ENCODE measurements at places on chromosomes 3 and 15.

DNA sequence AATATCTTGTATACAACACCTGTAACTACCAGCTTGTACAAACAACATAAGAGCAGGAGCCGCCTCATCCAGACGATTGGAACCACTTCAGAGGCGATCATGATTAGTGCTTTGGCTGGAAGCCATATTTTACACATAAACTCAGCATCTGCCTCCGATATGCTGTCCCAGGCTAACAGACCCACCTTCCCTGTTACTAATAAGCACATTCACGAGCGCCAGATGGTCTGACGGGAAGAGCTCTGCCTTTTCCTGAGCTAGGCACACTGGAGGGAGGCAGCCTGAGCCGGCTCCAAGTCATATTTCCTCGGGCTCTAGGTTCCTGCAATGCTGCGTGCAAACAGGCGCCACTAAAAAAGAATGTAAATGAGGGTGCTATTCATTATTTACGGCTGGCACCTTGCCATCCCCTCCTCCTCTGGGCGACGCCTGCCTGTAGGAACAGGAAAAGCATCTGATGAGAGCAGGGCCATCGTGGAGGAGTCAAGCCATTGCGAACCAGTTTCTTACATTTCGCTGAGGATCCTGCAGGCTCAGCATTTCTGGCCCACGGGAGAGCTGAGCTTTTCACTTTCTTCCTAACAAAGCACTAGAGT is 98.2 kb downstream of the ANXA2 start:
- DNase-seq, result no peak

- no peak for DNase-seq
These were observed 947.1 kb downstream of the FHIT start for GRCh38 chr3:60304112-60304511.

DNA sequence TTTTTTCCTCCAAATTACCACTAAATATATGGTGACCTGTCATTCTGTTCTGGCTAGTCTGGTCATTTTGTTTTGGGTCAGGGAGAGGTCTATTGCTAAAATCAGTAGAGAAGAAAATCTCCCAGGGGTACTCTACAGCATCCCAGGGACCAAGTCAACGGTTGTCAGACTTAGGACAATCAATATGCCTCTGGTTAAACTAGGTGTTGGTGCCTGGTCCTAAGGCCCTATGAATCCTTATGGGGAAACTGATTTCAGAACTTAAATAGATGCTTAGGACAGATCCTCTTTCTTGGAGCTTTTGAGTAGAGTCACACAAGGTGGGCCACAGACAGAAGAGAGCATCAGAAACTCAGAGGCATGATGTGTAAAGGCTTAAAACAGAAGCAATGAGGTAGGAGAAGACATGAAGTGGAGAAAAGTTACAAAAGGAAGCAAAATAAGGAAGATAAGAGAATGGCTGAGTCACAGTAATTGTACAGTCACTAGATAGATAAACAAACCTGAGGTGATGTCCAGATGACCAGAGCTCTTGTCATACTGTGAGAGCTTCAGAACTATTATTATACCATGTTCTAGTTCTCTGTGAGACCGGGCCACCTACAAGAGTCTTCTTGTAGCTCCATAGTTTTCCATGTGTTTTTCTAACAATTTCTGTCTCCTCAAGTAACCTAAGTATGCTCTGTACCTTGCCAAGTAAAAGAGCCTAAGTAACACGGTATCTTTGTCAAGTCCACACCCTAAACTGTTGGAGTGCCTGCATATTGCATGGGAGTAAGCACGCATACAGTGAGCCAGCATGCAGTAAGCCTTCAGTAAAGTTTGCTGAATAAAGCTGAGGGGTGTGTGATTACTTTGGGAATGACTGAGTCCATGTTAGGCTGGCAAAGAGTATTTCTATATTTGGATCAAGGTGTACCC is 44.6 kb upstream of the LEKR1 start:
- no peak for DNase-seq

GRCh38 chr3:13519006-13519791 is 29.7 kb upstream of the FBLN2 start:
- no peak for DNase-seq

- DNase-seq, result no peak
These were observed 3.1 kb upstream of the AP2M1 start for GRCh38 chr3:184171562-184171961.

DNA sequence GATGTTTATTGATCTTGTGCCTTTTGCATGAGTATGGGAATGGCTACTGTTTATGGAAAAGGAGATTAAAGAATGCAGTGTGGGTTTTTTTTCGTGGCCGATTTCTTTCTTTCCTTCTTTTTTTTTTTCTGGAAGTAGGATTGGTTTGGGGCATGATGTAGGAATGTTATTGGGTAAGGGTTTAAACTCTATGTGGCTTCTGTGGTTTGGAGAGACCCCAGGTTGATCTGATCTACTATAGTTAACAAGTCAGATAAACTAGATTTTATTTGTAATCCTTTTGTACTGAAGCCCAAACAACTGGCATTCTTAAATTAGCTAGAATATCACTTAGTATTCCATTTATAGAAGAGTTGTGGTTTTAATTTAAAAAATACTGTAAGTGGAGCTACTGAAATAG is 304.8 kb downstream of the LPP start:
- no peak for DNase-seq

GRCh38 chr3:31495971-31496665 is 36.6 kb upstream of the STT3B start:
- no peak for DNase-seq

GRCh38 chr15:40932156-40932555 is 3.0 kb downstream of the DLL4 start:
- no peak for DNase-seq

- DNase-seq, result no peak
These were observed 300.4 kb upstream of the STT3B start for GRCh38 chr3:31232055-31233025.

- DNase-seq, result no peak
These were observed 32.6 kb downstream of the NMD3 start for GRCh38 chr3:161253711-161254110.

DNA sequence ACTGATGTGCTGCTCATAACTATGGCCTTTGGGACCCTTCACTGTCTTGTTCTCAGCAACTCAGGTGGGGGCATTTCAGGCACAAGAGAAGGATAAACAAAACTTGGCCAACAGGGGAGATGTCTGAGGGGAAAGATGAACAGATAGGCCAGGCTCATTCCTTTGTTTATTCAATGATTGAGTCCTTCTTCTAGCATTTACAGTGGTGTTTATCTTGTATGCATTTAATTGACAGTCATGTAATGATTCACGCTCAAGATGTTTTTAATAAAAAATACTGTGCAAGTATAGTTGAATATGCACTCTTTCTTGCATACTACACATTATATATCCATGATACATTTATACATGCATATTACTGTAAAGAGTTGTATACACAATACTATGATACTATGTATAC is 44.5 kb downstream of the RHCG start:
- DNase-seq, result no peak

DNA sequence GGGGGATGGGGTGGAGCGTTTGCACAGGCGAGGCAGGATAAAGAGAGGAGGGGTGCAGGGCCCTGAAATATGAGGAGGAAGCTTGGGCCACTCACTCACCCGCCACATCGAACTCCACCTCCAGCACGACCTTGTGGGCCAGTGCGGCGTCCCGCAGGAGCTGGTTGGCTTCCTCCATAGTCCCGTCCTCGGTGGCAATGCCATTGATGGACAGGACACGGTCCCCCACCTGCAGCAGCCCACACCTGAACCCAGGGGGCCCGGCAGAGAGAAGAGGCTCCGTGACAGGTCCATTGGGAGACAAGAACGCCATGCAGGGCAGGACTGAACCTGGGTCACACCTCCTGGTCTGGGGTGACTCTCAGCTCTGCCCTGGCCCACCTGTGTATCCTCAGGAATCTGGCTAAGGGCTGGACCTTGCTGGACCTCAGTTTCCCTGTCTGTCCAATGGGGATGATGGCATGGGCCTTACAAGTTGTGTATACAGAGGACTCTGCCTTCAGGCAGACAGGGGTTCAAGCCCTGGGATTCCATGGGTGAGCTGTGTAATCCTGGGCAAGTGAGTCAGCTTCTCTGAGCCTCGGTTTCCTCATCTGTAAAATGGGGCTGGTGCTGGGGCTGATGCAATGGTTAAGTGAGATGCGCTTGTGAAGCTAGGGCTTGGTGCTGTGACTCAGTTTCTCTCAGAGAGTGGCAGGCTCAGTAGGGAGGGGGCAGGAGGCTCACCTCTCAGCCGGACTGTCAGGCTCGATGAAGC is 26.4 kb downstream of the GRIP2 start:
- DNase-seq, result no peak

GRCh38 chr3:156619376-156619775 is 55.0 kb upstream of the TIPARP start:
- DNase-seq, result no peak

- DNase-seq, result no peak
These were observed 29.8 kb upstream of the SLC6A6 start for GRCh38 chr3:14372587-14372986.

DNA sequence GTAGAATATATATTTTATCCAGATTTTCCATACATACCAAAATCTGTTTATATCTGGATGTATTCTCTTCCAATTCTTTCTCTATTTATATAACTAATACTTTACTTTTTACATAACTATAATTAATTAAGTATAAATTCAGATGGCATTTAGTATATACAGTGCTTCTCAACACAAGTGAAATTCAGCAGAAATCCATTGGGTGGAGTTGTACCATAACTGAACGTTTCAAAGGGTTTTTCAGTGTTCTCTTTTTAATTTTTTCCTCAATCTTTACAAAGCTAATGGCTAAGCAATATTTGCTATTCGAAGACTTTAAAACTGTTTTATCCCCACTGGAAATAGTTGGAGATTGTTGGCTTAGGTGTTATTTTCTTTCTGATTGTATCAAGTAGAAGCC is 13.9 kb upstream of the ZBBX start:
- DNase-seq, result no peak

DNA sequence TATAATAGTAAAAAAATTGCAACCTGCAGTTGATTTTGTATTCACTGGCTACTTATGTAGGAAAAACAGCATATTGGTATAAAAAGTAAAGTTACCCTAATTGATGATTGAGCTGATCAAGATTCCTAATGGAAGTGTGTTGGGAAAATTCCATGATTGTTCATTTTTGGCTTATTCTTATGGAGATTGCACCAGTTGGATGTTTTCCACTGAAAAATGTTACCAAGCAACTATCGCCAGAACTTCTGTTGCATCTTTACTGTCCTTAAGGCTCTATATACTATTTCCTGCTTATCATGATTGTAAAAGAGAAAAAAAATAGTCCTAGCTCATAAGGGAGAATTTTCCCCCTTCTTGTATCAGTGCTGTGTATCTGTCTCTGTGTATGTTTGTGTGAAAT is 48.6 kb downstream of the SLC25A26 start:
- DNase-seq, result no peak

- no peak for DNase-seq
These were observed 318.4 kb upstream of the COL8A1 start for GRCh38 chr3:99319961-99320360.

GRCh38 chr3:4981294-4981664 is 2.0 kb downstream of the BHLHE40 start:
- DNase-seq, result no peak

DNA sequence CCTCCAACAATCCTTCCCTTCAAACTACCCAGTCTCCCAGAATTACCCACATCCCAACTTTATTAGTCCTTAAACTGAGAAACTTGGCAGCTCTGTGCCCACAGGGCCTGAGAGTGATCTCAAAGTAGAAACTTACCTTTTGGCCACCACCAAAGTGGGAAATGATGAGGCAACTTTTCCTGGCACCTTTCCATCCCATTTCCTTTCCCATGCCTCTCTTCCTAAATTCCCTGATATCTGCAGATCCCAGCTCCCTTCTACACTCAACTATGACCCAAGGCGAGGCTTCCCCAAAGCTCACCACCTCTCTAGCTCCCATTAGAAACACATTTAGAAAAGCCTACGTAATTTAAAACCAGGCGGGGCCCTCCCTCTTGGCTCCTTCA is 271.9 kb downstream of the FOXP1 start:
- DNase-seq, result no peak

GRCh38 chr3:4751029-4751501 is 228.2 kb upstream of the BHLHE40 start:
- DNase-seq, result no peak

GRCh38 chr15:73105064-73105463 is 52.8 kb downstream of the NEO1 start:
- no peak for DNase-seq

DNA sequence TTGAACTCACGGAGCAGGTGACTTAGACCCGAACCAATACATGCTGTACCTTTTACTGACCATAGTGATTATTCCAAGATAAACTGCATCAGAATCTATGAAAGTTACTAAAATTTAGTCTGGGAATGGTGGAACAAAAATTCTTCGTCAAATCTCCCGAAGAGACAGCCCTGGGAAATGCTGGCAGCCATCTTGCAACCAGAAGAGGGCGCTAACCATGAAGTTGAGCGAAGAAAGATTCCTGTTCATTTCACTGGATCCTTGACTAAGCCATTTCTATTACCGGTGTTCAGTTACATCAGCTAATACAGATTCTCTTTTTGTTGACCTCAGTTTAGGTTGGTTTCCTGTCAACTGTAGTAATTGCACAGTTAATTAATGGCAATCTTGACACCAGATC is 199.6 kb downstream of the SLC9A9 start:
- DNase-seq, result no peak

DNA sequence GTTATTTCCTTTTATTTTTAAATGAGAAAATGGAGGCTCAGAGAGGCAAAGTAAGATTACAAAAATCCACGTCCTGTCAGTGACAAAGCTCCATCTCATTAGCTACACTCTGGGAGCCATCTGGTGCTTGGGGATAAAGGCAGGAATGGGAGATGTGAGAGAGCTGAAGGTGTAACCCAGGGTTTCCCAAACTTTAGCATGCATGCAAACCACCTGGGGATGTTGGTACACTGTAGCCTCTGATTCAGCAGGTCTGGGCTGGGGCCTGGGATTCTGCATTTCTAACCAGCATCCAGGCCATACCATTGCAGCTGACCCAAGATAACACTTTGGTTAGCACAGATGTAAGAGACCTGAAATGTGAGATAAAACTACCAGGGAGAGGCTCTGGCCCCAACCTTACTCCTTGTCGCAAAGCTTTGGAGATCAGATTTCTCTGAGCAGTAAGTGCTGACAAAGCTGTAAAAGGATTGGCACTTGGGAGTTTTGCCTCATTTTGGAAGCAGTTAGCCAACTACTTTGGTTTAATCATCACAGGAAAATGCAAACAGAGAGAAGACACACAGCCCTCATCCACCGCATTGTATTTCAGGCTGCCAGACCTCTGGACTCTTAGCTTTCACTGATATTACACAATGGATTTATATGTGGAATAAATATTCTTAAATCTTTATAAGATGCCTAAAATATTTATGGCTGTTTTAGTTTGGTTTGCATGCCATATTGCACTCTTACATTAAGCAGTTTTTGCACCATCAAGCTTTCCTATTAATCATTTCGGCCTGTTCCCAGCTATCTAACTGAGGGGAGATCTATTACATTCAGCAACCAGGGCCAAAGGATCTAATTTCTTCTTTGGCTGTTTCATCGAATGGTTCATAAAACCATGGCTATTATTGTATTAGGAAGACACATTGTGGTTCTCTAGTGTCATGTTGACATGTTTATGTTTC is 263.0 kb downstream of the EBLN2 start:
- DNase-seq, result no peak

GRCh38 chr15:91102546-91103330 is 2.7 kb downstream of the SV2B start:
- DNase-seq, result no peak
